ENCODE measurements at places on chromosomes 5 and 9.

GRCh38 chr5:98840946-98841345, 67.5 kb downstream of the RGMB start:
- DNase-seq = no peak

- DNase-seq = no peak
Observed at GRCh38 chr5:150153957-150154617, 1.6 kb downstream of the PDGFRB start.

GRCh38 chr5:119537704-119538103, 85.4 kb downstream of the HSD17B4 start:
- no peak for DNase-seq

DNA sequence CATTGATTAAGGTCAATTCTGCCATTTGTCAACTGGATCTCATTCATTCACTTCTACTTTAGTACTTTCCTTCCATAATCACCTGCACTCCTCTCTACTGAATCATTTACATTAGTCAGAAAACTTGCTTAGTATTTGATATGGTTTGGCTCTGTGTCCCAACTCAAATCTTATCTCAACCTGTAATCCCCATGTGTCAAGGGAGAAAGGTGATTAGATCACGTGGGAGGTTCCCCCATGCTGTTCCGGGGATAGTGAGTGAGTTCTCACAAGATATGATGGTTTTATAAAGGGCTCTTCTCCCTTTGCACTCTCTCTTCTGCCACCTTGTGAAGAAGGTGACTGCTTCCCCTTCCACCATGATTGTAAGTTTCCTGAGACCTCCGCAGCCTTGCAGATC, 23.7 kb upstream of the UGCG start:
- DNase-seq = no peak

- DNase-seq = no peak
Observed at GRCh38 chr5:111058064-111058463, 13.4 kb upstream of the TSLP start.

DNA sequence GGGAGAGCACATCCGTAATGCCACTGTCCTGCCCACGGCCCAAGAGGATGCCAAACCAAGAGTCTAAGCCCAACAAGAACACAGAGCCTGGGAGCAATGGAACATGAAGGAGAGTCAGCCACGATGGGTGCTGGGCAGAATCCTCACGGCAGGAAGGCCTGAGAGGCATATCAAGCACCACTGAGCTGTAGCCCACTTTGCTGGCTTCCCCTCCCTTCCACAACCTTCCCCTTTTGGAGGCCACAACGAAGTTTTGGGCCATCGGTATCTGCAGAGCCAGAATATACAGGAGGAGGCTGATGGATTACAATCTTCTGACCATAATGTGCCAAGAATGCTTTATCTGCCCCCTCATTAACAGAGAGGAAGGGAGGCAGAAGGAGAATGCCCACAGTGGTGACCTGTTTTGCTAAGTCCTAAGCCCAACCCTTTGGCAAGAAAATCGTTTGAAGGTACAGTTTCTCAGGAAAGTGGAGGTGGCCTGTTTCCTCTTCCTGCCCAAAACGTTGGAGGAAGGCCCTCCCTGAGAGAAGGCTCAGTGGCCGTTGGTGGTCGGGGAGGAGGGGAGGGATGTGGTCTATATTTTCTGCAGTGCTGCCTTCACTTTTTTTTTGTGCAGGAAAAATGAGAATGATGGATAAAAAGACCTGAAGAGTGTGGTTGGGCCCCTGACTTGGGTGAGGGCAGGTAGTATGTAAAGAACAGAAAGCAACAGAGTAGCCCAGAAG, 26.2 kb downstream of the MACROH2A1 start:
- no peak for DNase-seq

GRCh38 chr5:156598964-156599363, 251.1 kb upstream of the PPP1R2B start:
- no peak for DNase-seq

DNA sequence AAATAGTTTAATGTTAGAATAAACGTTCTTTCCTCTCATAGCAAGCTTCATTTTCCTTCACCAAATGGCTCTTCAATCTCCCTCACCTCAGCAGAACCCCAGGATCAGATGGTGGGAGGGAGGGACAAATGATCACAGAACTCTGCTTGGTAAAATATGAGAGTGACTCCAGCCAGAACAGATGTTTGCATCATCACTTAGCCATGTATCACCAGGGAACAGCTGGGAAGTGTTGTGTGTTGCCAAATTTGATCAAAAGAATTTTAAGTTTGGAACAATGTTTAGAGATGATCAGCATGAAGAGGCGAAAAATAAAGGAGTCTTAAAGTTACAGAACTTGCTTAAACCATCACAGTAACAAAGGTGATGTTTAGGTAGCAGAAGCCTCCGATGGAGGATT, 115.7 kb downstream of the FRMD3 start:
- DNase-seq = no peak

DNA sequence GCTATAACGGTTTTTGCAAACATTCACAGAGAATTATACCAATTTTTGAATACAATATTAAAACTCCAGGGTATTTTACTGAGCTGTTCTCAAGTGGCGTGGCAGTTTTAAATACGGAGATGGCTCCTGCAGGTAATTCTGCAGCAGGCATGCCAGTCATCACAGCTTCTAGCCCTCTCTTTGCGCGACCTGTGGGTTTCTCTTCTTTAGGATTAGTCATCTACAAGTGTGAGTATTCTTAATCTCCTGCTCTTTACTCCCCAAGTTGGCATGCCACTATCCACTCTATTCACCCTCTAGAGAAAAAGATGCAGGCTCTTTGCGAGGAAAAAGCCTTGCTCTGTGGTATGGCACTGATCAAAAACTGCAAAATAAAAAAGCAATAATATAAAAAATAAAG, 43.9 kb downstream of the ANKRD31 start:
- DNase-seq = no peak

GRCh38 chr9:96202971-96203780, 98.8 kb downstream of the HSD17B3 start:
- DNase-seq = no peak

DNA sequence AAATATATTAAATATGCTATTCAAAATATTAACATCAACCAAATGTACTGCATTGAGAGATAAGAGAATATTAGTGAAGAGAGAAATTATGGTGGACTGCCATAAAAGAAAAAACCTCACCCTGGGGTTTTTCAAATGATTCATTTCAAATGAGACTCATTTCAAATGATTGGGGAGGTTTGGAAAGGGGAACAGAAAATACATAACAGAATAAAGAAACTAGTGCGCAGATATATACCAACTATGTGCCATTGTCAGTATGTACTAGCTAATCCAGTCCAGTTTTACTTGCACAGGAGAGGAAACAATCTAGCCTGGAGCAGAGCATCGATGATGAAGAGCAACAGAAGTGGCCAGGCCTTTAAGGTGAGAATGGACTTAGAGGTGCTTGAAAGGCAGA, 651.6 kb upstream of the RORB start:
- no peak for DNase-seq

GRCh38 chr9:125536167-125536772, 170.7 kb downstream of the MAPKAP1 start:
- no peak for DNase-seq

GRCh38 chr5:72393052-72393451, 72.9 kb downstream of the PTCD2 start:
- DNase-seq = no peak

DNA sequence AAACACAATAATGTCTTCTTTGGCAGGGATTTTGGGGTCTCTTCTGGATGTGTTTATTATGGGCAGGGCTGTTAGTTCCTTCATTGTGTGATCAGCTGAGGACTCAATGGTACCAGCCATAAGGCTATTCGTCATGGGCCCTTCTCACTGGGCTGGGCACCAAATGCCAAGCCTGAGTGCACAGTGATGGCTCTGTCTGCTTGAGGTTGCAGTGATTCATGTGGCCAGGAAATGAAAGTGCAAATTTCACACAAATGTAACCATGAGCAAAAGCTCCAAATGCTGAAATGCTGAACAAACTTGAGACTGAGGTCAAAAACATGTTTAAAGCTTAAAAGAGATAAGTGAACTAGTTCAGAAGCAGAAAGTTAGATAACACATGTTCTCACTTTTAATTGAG, 191.0 kb downstream of the TARS1 start:
- no peak for DNase-seq

- no peak for DNase-seq
Observed at GRCh38 chr9:35518981-35519679, 29.2 kb downstream of the RUSC2 start.

DNA sequence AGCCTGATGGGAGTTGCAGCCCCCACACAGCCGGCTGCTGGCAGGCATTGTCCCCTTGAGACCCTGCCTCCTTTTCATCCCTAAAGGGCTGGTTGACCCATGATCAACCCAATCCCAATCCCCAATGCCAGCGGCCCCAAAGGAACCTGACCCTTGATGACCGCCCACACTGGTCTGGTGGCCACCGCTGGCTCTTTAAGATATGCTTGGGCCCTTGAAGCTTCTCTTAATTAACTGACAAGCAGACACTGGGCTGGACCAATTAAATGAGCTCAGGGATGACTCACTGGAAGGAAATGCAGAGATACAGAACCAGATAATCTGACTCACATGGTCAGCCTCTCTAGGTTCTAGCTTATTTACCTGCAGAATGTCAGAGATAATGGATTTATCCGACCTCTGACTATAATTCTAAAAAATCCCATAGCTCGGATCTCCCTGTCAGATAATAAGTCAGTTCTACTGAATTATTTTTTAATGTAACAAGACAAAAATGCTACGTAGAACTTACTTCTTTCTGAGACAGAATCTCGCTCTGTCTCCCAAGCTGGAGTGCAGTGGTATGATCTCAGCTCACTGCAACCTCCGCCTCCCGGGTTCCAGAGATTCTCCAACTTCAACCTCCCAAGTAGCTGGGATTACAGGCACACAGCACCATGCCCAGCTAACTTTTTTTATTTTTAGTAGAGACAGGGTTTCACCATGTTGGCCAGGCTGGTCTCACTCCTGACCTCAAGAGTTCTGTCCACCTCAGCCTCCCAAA, 11.1 kb upstream of the MLANA start:
- DNase-seq = no peak

DNA sequence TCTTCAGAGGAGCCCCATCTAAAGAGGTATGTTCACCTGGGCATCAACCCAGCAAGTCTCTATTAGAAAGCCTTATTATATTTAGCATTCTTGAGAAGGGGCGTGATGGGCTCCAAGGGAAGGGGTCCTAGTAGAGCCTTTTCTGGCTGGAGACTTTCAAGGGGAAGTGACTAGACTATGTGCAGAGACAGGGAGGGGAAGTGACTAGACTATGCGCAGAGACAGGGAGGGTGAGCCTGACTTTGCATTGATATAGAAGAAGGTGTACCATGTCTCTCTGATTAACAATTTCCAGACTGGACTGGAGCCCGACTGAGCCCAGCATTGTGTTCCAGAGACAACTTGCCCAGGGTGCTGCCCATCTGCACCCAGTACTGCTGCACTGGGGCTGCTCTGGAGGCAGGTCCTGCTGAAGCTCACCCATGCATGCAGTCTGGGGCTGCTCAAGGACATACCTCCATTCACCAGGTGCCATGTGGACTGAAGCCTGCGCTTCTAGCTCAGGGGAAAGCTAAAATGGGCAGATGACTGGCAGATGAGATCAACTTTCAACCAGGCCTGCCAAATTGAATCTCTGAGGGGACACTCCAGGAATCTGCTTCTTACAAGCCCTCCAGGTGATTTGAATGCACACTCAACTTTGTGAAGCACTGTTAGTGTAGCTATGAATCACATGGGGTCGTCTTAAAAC, 83.0 kb upstream of the GNA14 start:
- no peak for DNase-seq

- no peak for DNase-seq
Observed at GRCh38 chr9:87490225-87490624, 7.4 kb upstream of the DAPK1 start.

- no peak for DNase-seq
Observed at GRCh38 chr5:43555895-43556606, 826 bp downstream of the PAIP1 start.

DNA sequence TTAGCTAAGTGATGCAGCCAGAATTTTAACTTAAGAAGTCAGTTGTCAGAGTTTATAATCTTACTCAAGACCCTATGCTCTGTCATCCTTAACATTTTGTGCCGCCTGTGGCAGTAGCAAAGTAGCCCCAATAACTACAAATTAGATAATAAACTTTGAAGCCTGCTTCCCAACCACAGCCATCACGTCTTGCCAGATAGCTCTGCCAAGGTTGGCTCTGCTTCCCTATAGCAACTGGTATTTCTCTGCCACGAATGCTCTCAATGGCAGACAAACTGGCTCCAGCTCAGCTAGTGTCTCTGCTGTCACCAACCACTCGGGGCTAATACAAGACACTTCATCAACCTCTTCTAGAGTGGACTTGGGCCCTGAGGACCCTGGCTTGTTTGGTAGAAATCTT, 576.1 kb downstream of the CDH12 start:
- DNase-seq = no peak

DNA sequence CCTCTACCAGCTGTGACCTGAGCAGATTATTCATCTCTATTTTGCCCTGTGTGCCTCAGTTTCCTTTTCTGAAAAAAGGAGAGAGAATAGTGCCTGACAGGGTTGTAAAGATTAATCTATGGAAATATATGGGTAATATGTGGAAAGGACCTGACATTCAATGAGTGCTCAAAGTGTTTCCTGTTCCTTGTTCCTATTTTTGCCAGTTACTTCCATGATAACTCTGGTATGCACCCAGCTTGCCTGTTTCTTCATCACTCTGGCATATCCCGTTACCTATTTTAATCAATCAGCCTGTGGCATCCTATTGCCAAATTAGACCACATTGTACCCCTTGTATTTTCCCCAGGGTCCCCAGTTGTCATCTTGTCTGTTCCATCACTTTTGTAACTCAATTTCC, 3.6 kb upstream of the ARAP3 start:
- DNase-seq = no peak

DNA sequence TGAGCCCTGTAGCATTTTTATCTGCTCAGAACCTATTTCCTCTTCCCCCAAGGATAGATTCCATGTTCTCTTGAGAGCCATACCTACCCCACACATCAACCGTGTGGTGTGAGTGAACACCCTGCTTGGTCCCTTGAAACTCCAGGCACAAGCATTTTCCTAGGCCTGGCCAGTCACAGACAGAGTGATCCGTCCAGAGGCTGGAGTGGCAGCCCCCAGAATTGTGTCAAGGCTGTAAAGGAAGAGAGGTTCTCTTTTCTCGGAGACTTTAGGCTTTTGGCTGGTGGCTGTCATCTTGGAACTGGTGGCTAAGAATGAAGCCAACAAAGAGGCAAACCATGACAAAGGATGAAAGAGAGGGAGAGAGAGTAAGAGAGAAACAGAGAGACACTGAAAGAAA, 66.0 kb downstream of the ARHGEF37 start:
- DNase-seq = no peak

GRCh38 chr9:74848153-74848525, 39.6 kb downstream of the TRPM6 start:
- DNase-seq = no peak

DNA sequence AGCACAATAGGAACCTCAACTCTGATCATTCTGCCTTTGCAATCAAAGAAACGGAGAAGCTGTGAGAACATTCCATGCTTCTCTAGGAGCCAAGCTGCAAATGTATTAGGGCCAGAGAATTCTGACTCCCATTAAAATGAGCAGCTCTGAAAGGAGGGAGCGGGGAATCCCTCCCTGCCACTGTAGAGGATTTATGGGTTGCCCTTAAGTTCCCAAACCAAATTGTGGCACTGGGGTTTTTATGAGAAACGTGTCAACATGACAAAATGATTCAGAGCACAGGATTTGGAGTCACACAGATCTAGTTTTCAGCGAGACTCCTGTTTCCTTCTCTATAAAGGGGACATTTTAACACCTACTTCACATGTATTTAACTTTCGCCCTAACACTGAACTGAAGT, 1.8 kb downstream of the IL6ST start:
- DNase-seq = no peak
